Stromal cell of bone marrow (primary cell): ENCODE measurements at places on chromosomes 13 and 19.
A peak's percentile ranks its signal among the peaks of the same experiment; 100 is the strongest.

- DNase-seq: peak; percentile 92
Observed at GRCh38 chr13:29925457-29926097, 75.2 kb upstream of the UBL3 start.

DNA sequence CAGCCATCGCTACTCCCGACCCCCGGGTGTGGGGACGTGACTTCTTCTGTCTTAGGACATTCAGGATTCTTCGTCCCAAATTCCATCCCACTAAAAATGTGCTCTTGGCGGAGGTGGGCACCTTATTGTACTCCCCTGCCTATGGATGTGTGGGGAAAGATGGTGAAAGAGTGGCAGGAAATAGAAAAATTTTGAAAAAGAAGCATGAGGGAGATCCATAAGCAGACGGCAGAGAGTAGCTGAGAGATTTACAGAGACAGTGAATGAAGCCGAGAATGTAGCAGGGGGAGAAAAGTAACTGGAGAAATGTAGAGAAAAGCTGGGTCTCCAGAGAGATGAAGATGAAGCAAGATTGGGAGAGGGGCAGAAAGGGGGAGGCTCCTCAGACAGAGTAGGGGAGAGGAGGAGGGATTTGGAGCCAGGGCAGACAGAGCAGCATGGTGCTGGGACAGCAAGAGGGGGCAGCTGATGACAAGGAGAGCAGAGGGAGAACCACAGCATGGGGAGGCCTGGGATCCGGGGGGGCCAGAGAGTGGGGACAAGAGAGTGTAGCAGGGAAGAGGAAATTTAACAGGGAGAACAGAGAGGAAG, 843 bp downstream of the ZNF610 start:
- DNase-seq: no peak

GRCh38 chr13:102878481-102878880, 32.6 kb downstream of the ERCC5 start:
- no peak for DNase-seq

- DNase-seq: no peak
Observed at GRCh38 chr19:23343434-23344010, 51.7 kb downstream of the ZNF91 start.

DNA sequence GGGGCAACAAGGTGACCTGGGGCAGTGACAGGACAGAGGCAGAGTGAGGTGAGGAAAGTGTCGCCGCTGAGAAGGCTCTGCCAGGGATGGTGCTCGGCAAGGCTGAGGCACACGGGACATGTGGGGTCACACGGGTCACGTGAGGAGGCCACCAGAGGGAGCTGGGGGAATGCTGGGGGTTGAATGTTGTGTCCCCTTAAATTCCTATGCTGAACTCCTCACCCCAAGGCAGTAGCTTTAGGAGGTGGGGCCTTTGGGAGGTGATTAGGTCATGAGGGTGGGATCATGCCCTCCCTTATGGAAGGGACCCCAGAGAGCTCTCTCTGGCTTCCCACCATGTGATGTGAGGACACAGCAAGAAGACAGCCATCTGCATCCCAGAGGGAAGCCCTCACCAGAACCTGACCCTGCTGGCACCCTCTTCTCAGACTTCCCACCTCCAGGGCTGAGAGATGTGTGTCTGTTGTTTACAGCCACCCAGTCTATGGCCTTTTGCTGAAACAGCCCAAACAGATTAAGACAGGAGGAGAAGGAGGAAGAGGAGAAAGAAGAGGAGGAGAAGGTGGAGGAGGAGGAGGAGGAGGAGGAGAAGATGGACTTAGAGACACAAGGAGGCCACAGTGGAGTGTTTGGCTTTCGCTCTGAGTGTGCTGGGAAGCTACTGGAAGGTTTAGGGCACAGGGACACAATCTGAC, 35.4 kb downstream of the RFX2 start:
- no peak for DNase-seq

DNA sequence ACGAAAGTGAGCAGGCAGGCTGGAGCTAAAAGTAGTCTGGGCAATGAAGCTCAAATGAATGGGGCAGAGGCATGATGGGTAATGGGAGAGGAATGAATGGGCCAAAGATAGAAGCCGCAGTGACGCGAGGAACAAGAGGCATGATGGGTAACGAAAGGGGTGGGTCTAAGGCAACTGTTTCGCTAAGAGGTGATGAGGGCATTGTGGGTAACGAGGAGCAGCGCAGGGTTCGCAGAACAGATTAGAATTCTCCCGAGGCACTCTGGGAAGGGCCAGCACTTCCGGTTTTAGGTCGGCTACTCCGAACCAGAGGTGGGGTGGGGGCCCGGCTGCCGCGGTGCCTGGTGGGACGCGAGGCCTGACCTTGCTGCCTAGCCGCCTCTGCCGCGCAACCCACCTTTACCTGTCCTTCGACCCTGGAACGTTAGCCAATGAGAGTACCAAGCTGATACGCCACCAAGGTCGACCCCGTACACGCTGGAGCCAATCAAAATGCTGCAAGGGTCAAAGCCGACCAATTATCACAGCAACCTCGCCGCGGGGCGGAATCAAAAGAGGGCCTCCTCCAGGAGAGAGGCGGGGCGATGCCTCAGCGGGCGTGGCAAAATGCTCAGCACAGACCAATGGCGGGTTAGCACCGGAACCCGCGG, 563 bp upstream of the TOMM40 start:
- peak; percentile 100 for DNase-seq
